ENCODE measurements at places on chromosomes 12 and 14. TPM values are rescaled to one million over a fixed set of nuclear protein-coding genes. Genes with fewer than 3 reads are reported as not detected.

The INHBC gene
- under 0.01 TPM for total RNA-seq

The FZD10 gene
- total RNA-seq: 1.1 TPM

The RHEBL1 gene
- 0.39 TPM for total RNA-seq

The KRT3 gene
- not detected for total RNA-seq

All from subcutaneous preadipocyte (primary cell).